ENCODE measurements at places on chromosomes 13 and 19. TPM values are rescaled to one million over a fixed set of nuclear protein-coding genes. Genes with fewer than 3 reads are reported as not detected.

The KLHL1 gene
- not detected for polyA plus RNA-seq

The PTH2 gene
- not detected for polyA plus RNA-seq

The SIGLECL1 gene
- not detected for polyA plus RNA-seq

The FGF9 gene
- 3.6 TPM for polyA plus RNA-seq

The SIGLEC12 gene
- 0.15 TPM for polyA plus RNA-seq

The ZNF426 gene
- 6.5 TPM for polyA plus RNA-seq

The FAAP24 gene
- polyA plus RNA-seq, result 1.1 TPM
